IMR-90 (cell line): ENCODE measurements at places on chromosomes 6 and 20. TPM values are rescaled to one million over a fixed set of nuclear protein-coding genes. Genes with fewer than 3 reads are reported as not detected.

MRS2 gene
- total RNA-seq: 8.8 and 16.9 TPM in 2 replicates

DNA sequence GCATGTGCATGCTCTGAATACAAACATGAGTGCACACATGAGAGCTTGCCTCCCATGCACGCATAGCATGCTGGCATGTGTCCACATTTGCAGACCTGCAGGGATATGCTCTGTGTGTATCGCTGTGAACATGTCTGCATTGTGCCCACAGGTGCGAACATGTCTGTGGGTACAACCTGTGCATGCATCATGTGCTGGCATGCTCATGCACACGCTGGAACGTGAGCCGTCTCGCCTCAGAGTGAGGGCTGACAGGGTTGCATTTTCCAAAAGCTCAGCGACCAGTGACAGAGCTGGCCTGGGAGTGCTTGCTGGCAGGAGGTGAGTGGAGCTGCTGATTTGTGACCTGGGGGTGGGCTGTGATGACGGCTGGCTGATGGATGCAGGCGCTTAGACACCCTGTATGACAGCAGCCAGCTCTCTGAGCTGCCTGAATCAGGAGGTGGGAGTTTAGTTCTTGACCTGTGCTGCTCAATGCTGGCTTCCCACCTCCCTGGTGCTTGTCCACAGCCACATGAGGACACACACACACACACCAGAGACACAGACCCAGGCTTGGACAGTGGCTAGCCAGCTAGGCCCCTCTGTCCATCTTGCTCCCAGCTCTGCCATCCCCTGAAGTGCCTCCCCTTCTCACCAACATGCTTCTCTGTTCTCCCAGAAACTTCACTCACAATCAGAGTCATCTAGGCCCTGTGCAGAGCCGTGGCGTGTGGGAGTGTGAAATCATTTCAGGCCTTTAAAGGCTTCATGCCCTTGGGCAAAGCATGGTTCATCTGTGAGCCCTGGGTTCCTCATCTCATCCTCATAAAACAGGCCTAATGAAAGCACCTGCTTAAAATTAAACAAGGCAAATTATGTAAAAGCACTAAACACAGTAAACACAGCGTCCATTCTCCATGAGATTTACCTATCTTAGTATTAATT is 51.4 kb downstream of the CD40 start:
- no peak overlapping the region for H3K4me3 ChIP-seq
- peaks cover 24% of the 10 kb centered on the region for H3K27me3 ChIP-seq
- no peak overlapping the region for H3K27ac ChIP-seq
- DNase-seq: no peak

- no peak overlapping the region for H3K27ac ChIP-seq
- no peak overlapping the region for H3K4me3 ChIP-seq
- no peaks in the 10 kb centered on the region for H3K4me1 ChIP-seq
- no peaks in the 10 kb centered on the region for H3K27me3 ChIP-seq
These were observed 569.0 kb downstream of the KIF16B start for GRCh38 chr20:16004108-16004854.

GRCh38 chr6:14674458-14674857 is 556.9 kb downstream of the CD83 start:
- H3K27me3 ChIP-seq: no peaks in the 10 kb centered on the region
- DNase-seq: no peak
- H3K36me3 ChIP-seq: no peaks in the 10 kb centered on the region
- H3K4me1 ChIP-seq: peaks cover 15% of the 10 kb centered on the region
- no peak overlapping the region for H3K4me3 ChIP-seq

- no peak for DNase-seq
- no peak overlapping the region for H3K4me3 ChIP-seq
- no peaks in the 10 kb centered on the region for H3K27me3 ChIP-seq
- no peaks in the 10 kb centered on the region for H3K4me1 ChIP-seq
- H3K36me3 ChIP-seq: peaks cover 54% of the 10 kb centered on the region
These were observed 53.2 kb upstream of the SYNJ2 start for GRCh38 chr6:157928428-157928827.

VGLL2 gene
- total RNA-seq: not detected in 2 replicates

- no peak overlapping the region for H3K27ac ChIP-seq
- no peaks in the 10 kb centered on the region for H3K36me3 ChIP-seq
- peak; percentile 12 for DNase-seq
- no peak overlapping the region for H3K4me3 ChIP-seq
- H3K4me1 ChIP-seq: no peaks in the 10 kb centered on the region
- H3K27me3 ChIP-seq: no peaks in the 10 kb centered on the region; the same call in 1 of the 2 replicates
These were observed 51.3 kb upstream of the GLP1R start for GRCh38 chr6:38997128-38997761.

- peaks cover 22% of the 10 kb centered on the region for H3K4me1 ChIP-seq
- no peak for DNase-seq
- H3K4me3 ChIP-seq: no peak overlapping the region
These were observed 70.8 kb upstream of the CD93 start for GRCh38 chr20:23156842-23157423.

- H3K4me3 ChIP-seq: no peak overlapping the region
- H3K36me3 ChIP-seq: no peaks in the 10 kb centered on the region
- DNase-seq: peak; percentile 70
- H3K27ac ChIP-seq: no peak overlapping the region
- H3K27me3 ChIP-seq: peaks cover 7% of the 10 kb centered on the region
- H3K4me1 ChIP-seq: peaks cover 13% of the 10 kb centered on the region
These were observed 114.4 kb upstream of the PRND start for GRCh38 chr20:4607287-4607713.

- H3K4me3 ChIP-seq: no peak overlapping the region
- no peak for DNase-seq
- no peak overlapping the region for H3K27ac ChIP-seq
- no peaks in the 10 kb centered on the region for H3K36me3 ChIP-seq
- H3K27me3 ChIP-seq: no peaks in the 10 kb centered on the region
These were observed 619.7 kb downstream of the HACE1 start for GRCh38 chr6:104239971-104240370.

DNA sequence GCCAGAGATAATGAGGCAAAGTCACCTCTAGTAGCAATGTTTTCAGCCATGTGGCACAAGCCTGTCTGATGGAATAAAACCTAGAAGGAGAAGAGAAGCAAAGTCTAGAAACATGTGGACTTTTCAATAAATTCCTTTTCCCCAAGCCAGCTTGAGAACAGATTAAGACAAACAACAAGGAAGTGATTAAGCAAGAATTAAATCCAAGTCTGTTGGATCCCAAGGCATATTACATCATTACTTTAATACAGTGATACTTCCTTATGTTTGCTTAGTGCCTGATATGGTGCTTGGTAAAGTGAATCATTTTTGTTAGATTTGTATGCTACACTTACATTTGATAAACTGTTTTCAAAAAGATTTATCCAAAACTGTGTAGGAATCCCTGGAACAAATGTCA is 260.3 kb upstream of the FAM83B start:
- peaks cover 3% of the 10 kb centered on the region for H3K4me1 ChIP-seq
- DNase-seq: peak; percentile 47
- no peaks in the 10 kb centered on the region for H3K36me3 ChIP-seq
- no peak overlapping the region for H3K4me3 ChIP-seq
- no peak overlapping the region for H3K27ac ChIP-seq
- no peaks in the 10 kb centered on the region for H3K27me3 ChIP-seq

- no peaks in the 10 kb centered on the region for H3K36me3 ChIP-seq
- H3K27ac ChIP-seq: no peak overlapping the region
- no peaks in the 10 kb centered on the region; the same call in 1 of the 2 replicates for H3K27me3 ChIP-seq
- H3K4me1 ChIP-seq: no peaks in the 10 kb centered on the region
- H3K4me3 ChIP-seq: no peak overlapping the region
These were observed 316.0 kb downstream of the TFAP2C start for GRCh38 chr20:56945057-56945456.

DNA sequence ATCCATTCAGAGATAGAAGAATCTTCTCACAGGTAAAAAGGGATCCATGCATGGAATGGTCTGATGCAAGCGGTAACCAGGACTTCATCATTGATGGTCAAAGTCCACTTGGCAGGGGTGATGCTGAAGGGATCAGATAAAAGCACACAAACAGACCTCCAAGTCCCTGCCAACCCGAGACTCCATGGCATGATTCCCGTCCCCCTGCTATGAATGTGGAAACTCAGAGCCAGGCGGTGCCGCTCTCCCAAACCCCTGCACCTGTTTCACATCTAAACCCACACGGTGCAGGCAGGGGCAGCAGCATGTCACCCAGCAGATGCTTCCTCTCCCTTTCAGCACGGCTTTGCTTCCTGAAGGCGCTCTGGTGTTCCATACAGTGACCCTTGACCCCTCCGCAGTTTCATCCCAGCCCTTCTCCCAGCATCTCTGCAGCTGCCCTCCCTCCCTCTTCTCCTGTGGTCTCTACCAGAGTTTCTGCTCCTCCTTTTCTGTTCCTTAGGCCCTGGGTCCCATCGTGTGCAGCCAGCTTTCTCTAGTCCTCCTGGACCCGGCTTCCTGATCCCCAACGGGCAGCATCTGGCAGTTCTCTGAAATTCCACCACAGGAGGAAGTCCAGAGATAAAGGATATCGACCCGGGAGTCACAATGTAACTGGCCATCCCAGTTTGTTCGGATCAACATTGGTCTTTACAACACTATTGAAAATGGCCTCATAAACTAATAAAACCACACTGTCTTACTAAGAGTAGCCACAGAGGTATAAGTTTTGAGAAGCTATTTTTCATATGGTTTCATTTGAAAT is 235.0 kb downstream of the TTLL2 start:
- H3K36me3 ChIP-seq: no peaks in the 10 kb centered on the region
- H3K27ac ChIP-seq: no peak overlapping the region
- no peak for DNase-seq
- no peaks in the 10 kb centered on the region for H3K27me3 ChIP-seq
- H3K4me1 ChIP-seq: no peaks in the 10 kb centered on the region

GRCh38 chr20:35711588-35712209 is 12.5 kb downstream of the ROMO1 start:
- H3K27ac ChIP-seq: no peak overlapping the region
- no peak for DNase-seq
- peaks cover 69% of the 10 kb centered on the region for H3K36me3 ChIP-seq
- H3K4me1 ChIP-seq: no peaks in the 10 kb centered on the region
- H3K27me3 ChIP-seq: no peaks in the 10 kb centered on the region

ANKRD66 gene
- total RNA-seq: not detected in 2 replicates

DNA sequence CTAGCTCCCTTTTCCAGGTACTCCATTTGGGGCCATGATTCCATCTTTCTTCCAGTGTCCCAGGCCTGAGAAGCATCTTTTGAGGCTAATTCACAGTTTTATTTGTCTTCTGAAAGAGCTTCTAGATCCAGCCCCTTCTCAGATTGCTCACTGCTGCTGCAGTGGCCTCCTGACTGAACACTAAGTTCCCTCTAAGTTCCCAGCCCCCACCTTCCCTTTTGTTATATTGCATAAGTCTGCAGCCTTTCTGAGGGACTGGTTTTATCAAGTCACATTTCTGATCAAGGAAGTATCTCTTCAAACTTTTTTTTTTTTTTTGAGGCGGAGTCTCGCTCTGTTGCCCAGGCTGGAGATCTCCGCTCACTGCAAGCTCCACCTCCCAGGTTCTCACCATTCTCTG is 10.7 kb downstream of the MAPRE1 start:
- peaks cover 32% of the 10 kb centered on the region for H3K36me3 ChIP-seq
- peak; percentile 34 for DNase-seq
- H3K4me3 ChIP-seq: no peak overlapping the region
- no peak overlapping the region for H3K27ac ChIP-seq
- no peaks in the 10 kb centered on the region for H3K27me3 ChIP-seq

- H3K4me3 ChIP-seq: no peak overlapping the region
- H3K4me1 ChIP-seq: no peaks in the 10 kb centered on the region
- H3K27ac ChIP-seq: no peak overlapping the region
- DNase-seq: no peak
- H3K27me3 ChIP-seq: peaks cover 35% of the 10 kb centered on the region
These were observed 5.2 kb upstream of the LIN28B start for GRCh38 chr6:104951677-104952076.

FLRT3 gene
- total RNA-seq: 5.8 and 6.6 TPM in 2 replicates

GRCh38 chr6:170522565-170523183 is 30.4 kb downstream of the PSMB1 start:
- H3K27me3 ChIP-seq: no peaks in the 10 kb centered on the region
- no peaks in the 10 kb centered on the region for H3K36me3 ChIP-seq
- no peak overlapping the region for H3K27ac ChIP-seq

DNA sequence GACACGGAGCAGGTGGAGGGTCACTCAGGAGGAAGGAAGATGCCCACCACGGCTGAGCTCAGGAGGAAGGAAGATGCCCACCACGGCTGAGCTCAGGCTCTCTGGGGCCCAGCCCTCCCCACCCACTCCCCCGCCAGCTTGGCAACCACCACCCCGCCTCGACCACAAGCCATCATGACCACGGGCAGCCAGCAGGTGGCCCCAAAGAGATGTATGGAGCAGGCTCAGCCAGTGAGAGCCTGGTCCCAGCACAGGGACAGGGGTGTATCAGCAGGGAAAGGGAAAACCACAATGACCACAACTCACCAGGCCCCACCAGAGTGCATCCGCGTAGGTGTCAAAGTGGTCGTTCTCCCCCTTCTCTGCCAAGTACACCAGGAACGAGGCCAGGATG is 30.4 kb downstream of the KCNQ2 start:
- no peaks in the 10 kb centered on the region for H3K36me3 ChIP-seq
- H3K4me3 ChIP-seq: no peak overlapping the region
- peaks cover 1% of the 10 kb centered on the region; the same call in 1 of the 2 replicates for H3K27me3 ChIP-seq
- H3K27ac ChIP-seq: no peak overlapping the region

GRCh38 chr6:123829302-123829953 is 25.8 kb downstream of the NKAIN2 start:
- no peak overlapping the region for H3K27ac ChIP-seq
- H3K27me3 ChIP-seq: no peaks in the 10 kb centered on the region
- no peaks in the 10 kb centered on the region for H3K36me3 ChIP-seq
- H3K4me1 ChIP-seq: no peaks in the 10 kb centered on the region

- no peak for DNase-seq
- no peaks in the 10 kb centered on the region for H3K4me1 ChIP-seq
- no peak overlapping the region for H3K27ac ChIP-seq
- peak overlapping the region; percentile 33 for H3K4me3 ChIP-seq
- peaks cover 44% of the 10 kb centered on the region for H3K27me3 ChIP-seq
- H3K36me3 ChIP-seq: no peaks in the 10 kb centered on the region
These were observed 58.2 kb downstream of the ZNF831 start for GRCh38 chr20:59221707-59222252.

- H3K27ac ChIP-seq: no peak overlapping the region
- peak; percentile 12 for DNase-seq
- no peaks in the 10 kb centered on the region for H3K36me3 ChIP-seq
- no peaks in the 10 kb centered on the region for H3K4me1 ChIP-seq
These were observed 1.2 kb upstream of the PNPLA1 start for GRCh38 chr6:36268478-36269275.

DNA sequence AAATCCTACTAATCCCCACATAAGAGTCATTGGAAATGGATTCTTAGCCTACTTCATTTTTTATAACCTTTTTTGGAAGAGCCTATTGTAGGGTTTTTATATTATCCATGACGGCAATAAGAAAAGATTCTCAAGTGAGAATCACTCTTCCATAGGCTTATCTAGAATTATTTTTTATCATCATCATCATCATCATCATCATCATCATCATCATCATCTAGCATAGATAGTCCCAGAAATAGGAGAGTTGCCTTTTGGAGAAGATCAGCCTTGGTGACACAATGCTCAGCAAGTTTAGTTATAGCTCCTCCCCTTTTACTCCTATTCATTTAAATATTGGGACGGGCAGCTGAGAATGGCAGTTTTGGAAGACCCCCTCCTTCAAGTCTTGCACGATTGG is 359.1 kb upstream of the SLC35B3 start:
- H3K27me3 ChIP-seq: no peaks in the 10 kb centered on the region
- no peak overlapping the region for H3K27ac ChIP-seq
- no peaks in the 10 kb centered on the region for H3K36me3 ChIP-seq

SCGN gene
- total RNA-seq: not detected in 2 replicates
